Stimulated activated CD4-positive, alpha-beta T cell treated with anti-CD3 and anti-CD28 coated beads, TNF-alpha, amount 100 ng/mL, for 1 hour (primary cell): ENCODE measurements at places on chromosomes 11 and 22.

- DNase-seq: no peak
Observed at GRCh38 chr11:68379206-68379605, 66.8 kb downstream of the LRP5 start.

- no peak for DNase-seq
Observed at GRCh38 chr11:85165819-85166218, 461.3 kb downstream of the DLG2 start.

DNA sequence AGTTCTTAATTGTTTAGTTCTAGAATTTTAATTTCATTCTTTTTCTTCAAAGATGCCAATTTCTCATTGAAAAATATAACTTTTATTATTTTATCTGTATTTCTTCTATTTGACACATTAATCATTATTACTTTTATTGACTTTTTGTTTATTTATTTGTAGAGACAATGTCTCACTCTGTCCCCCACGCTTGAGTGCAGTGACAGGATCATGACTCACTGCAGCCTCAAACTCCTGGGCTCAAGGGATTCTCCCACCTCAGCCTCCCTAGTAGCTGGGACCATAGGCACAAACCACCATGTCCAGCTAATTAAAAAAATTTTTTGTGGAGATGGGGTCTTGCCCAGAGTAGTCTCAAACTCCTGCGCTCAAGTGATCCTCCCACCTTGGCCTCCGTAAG lies 30.3 kb upstream of the FBLN1 start:
- DNase-seq: no peak

GRCh38 chr22:48382197-48382596 lies 1445.5 kb downstream of the BRD1 start:
- DNase-seq: no peak

DNA sequence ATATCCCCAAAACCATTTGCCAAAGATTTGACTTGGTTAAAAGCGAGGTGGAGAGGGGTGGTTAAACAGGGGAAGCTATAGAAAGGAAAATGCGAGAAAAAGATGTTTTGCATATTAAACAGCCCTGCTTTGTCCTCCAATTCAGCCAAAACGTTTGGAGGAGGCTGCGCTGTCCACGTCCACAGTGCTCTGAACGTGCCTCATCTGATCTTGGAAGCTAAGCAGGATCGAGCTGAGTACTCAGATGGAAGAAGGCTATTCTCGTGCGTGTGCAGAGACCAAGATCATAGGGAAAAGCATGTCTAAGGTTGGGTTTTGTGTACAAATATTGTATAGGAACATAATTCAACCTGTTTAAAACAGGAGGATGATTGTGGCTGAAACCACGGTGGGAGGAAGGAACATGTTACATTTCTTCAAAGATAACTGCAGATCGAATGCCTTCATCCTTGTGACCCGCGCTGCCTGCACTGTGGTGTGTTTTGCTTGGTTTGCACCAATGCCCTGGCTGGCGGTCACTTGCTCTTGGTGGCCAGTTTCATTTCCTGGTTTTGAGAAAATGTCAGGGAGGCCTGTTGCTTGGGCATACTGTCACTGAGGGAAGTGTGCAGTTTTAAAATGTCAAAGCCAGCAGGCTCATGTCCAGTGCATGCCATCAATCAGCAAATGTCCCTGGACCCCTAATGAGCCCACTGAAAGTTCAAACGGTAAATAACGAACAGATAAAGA lies 40.4 kb downstream of the FLI1 start:
- DNase-seq: no peak

GRCh38 chr11:101444851-101445250 lies 139.0 kb downstream of the TRPC6 start:
- DNase-seq: no peak

GRCh38 chr11:124310721-124311120 lies 3.0 kb downstream of the OR8D1 start:
- no peak for DNase-seq

GRCh38 chr11:69218946-69219720 lies 63.4 kb downstream of the SMIM38 start:
- no peak for DNase-seq

- DNase-seq: no peak
Observed at GRCh38 chr11:132185726-132186592, 815.5 kb downstream of the NTM start.

- no peak for DNase-seq
Observed at GRCh38 chr11:35751664-35752061, 89.1 kb downstream of the TRIM44 start.

DNA sequence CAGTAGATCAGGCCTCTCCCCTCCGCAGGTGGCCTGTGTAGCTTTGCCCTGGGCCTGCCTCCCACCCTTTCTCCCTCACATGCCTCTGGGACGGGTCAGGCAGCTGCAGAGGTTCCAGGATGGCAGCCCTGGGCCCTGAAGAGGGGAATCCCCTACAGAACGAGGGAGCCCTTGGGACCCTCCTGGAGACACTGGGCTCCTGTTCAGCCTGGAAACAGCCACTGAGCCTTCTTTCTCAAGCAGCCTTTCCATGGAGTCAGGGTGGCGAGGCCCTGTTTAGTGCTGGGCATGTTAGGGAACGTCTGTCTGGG lies 720.9 kb downstream of the BRD1 start:
- DNase-seq: no peak

DNA sequence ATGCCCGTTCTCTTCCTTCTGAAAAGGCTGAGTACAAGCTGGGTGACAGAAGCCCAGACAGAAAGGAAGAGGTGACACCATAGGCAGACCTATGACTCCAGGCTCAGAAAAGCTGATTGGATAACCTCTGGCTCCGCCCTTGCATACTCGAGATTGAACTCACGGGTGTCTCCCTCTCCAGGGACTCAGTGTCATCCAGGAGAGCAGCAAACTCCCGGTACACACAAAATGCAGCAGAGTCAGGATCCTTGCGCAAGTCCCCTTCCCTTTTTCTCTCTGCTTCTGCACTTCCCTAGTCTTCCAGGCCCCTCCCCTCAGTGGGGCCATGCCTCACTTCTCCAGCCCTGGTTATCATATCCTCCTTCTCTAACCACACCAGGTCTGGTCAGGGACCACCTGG lies 9.8 kb downstream of the SCN4B start:
- DNase-seq: no peak

- DNase-seq: no peak
Observed at GRCh38 chr11:6611963-6612212, 128 bp downstream of the TAF10 start.
